ENCODE measurements at places on chromosomes 6 and 20.

DNA sequence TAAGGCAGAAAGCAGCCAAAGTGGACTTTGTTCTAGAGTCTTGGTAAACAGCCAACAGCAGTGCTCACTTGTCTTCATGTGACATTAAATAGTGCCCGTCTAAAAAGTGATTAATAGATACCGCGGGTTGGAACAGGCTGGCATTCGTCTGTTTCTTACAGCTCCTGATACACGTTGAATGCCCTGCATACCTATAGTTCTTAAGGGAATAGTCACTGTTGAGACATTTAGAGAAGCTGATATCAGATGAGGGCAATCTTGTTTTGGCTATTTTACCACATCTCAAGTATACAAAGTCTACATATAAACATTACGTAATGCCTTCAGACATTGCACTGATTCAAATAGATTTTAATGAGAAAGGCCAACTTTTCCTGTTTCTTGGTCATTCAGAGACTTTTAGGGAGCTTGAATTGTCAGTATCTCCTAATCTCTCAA is 374.9 kb upstream of the FLRT3 start:
- DNase-seq = peak; percentile 15
- H3K27me3 ChIP-seq = no peaks in the 10 kb centered on the region
- H3K4me3 ChIP-seq = no peak overlapping the region
- H3K36me3 ChIP-seq = no peaks in the 10 kb centered on the region
- peaks cover 19% of the 10 kb centered on the region for H3K4me1 ChIP-seq

DNA sequence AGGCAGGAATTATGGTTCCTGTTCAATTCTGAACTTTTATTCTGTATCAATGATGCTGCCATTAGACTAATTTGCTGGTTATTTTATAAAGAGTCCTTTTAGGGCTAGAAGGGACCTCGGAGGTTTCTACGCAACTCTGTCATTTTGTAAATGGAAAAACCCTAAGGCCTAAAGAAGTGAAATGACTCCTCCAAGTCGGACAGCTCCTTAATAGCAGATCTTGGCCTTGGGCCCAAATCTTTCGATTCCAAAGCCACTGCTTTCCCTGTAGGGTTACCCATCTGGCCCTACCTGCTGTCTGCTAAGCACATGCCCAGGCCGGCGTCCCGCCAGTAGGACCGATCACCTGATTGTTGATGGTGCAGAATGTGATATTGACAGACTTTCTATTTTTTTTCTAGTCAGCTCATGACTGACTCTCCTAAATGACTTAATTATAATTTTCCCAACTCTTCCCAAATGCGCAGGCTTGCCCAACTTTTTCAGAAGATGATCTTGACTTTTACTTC is 40.2 kb downstream of the PLEKHG1 start:
- H3K36me3 ChIP-seq = peaks cover 5% of the 10 kb centered on the region
- no peaks in the 10 kb centered on the region for H3K27me3 ChIP-seq
- H3K4me1 ChIP-seq = peaks cover 3% of the 10 kb centered on the region
- no peak for DNase-seq
- no peak overlapping the region for H3K27ac ChIP-seq

DNA sequence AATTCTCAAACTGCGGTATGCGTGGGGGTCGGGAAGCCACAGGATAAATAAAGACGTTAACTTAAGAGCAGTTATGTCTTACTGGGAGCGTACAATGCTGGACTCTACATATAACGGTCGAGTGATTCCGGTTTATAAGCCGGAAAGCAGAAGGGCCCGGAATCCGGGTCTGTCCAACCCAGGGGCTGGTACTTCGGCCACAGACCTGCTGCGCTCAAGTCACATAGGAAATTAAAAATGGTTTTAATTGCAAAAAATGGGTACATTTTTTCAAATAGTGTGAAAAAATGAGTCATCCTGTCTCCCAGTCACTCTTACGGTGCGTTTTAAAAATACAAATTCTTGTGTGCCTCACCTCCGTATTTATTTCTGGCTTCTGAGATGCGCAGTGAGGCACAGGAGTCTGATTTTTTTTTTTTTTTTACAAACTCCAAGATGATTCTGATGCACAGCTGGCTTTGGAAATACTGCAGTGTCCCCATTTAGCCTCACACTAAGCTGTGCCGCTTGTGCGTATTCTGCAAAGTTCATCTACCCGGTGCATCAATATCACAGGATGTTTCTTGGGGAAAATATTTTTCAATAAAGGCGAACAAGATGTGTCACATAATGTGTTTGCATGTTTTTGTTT is 1.0 kb downstream of the PCIF1 start:
- H3K36me3 ChIP-seq = peaks cover 30% of the 10 kb centered on the region
- H3K27me3 ChIP-seq = no peaks in the 10 kb centered on the region
- H3K4me1 ChIP-seq = peaks cover 18% of the 10 kb centered on the region
- peak overlapping the region; percentile 66 for H3K4me3 ChIP-seq
- no peak for DNase-seq
- peak overlapping the region; percentile 59 for H3K27ac ChIP-seq

GRCh38 chr20:62824476-62825332 is 7.9 kb downstream of the COL9A3 start:
- no peak for DNase-seq
- no peaks in the 10 kb centered on the region for H3K36me3 ChIP-seq
- peaks cover 14% of the 10 kb centered on the region for H3K27me3 ChIP-seq
- no peak overlapping the region for H3K4me3 ChIP-seq
- H3K27ac ChIP-seq = peak overlapping the region; percentile 4

GRCh38 chr6:66096679-66097078 is 389.7 kb upstream of the EYS start:
- no peaks in the 10 kb centered on the region for H3K4me1 ChIP-seq
- no peak overlapping the region for H3K27ac ChIP-seq
- no peak for DNase-seq
- no peak overlapping the region for H3K4me3 ChIP-seq

DNA sequence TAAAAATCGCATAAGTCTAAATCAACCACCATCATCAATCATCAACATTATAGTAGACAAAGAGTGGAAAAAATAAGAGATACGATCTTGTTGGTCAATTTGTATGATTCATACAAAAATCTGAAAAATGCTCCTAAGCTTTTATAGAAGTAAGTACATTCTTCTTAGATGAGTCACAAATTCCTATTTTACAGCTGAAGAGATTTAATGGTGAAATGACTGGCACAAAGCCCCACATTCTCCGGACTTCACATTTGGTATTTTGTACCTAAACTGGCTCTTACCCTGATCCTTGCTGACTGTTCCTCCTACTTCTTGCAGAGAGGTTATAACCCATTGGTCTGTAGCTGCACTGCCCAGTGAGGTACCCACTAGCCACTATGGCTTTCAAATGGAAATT is 29.9 kb upstream of the PREP start:
- H3K4me1 ChIP-seq = peaks cover 10% of the 10 kb centered on the region
- no peaks in the 10 kb centered on the region for H3K36me3 ChIP-seq
- no peak overlapping the region for H3K4me3 ChIP-seq
- no peaks in the 10 kb centered on the region for H3K27me3 ChIP-seq
- no peak overlapping the region for H3K27ac ChIP-seq

GRCh38 chr6:11433860-11434259 is 103.7 kb upstream of the TMEM170B start:
- no peak overlapping the region for H3K27ac ChIP-seq
- H3K27me3 ChIP-seq = no peaks in the 10 kb centered on the region
- H3K4me3 ChIP-seq = no peak overlapping the region

DNA sequence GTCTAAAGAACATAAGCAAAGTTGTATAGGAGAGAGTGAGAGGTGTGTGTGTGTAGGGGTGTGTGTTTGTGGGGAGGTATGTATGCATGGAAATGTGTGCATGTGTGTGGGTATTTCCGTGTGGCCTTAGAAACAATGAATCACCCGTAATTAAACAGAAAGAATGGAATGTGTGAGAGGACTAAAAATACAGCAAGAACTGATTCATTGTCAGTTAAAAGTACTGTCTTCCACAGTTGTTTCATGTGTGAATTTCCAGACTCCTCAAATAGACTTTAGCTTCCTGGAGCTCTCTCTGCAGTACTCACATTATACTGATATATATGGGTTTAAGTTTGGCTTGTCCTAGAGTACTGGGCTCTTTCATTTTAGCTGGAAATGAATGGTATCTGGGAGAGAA is 145.7 kb downstream of the RIMS1 start:
- H3K27ac ChIP-seq = no peak overlapping the region
- no peaks in the 10 kb centered on the region for H3K36me3 ChIP-seq
- DNase-seq = no peak
- H3K4me1 ChIP-seq = no peaks in the 10 kb centered on the region
- H3K27me3 ChIP-seq = no peaks in the 10 kb centered on the region
- H3K4me3 ChIP-seq = no peak overlapping the region

DNA sequence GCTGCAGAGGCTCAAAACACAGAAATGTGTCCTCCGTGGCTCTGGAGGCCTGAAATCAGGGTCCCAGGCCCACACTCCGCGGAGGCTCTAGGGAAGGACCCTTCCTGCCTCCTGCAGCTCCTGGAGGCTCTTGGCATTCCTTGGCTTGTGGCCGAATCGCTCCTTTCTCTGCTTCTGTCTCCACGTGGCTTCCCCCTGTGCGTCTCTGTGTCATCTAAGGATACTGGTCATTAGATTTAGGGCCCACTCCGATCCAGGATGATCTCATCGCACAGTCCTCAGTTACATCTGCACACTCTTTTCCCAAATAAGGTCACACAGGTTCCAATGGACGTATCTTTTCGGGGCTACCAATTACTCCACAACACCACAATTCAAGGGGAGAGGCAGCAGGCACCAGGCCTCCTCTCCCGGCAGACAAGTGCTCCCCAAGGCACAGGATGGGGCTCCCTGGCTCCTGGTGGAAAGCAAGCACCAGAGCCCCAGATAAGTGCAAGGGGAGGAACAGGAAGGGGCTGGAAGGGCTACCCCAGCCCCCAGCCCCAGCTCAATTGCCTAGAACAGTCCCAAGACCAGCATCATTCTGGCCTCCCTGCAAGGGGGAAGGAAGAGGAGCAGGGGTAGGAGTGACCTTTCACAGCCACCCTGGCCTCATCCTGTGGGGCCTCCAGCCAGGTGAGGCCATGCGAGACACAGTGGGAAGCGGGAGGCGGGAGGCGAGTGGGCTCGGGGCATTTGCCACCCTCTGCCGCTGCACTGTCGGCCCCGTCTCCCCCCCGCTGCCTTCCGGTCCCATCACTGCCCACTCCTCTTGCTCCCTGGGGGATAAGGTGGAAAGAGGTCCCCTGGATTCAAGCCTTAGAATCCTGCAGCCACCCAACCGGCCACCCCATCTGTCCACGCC is 16.3 kb downstream of the NTSR1 start:
- no peak overlapping the region for H3K27ac ChIP-seq
- no peaks in the 10 kb centered on the region for H3K27me3 ChIP-seq
- no peak for DNase-seq
- H3K36me3 ChIP-seq = no peaks in the 10 kb centered on the region

- H3K36me3 ChIP-seq = peaks cover 69% of the 10 kb centered on the region
- H3K4me3 ChIP-seq = no peak overlapping the region
- no peak overlapping the region for H3K27ac ChIP-seq
- H3K4me1 ChIP-seq = no peaks in the 10 kb centered on the region
- DNase-seq = no peak
- no peaks in the 10 kb centered on the region for H3K27me3 ChIP-seq
These were observed 20.1 kb downstream of the NSFL1C start for GRCh38 chr20:1446536-1446935.

- H3K27ac ChIP-seq = no peak overlapping the region
- H3K4me3 ChIP-seq = no peak overlapping the region
- no peaks in the 10 kb centered on the region for H3K36me3 ChIP-seq
- no peak for DNase-seq
These were observed 13.5 kb upstream of the KCNK16 start for GRCh38 chr6:39335780-39336545.

GRCh38 chr20:59526242-59527225 is 77.8 kb upstream of the PHACTR3 start:
- no peak overlapping the region for H3K27ac ChIP-seq
- DNase-seq = no peak
- peaks cover 2% of the 10 kb centered on the region for H3K4me1 ChIP-seq
- H3K4me3 ChIP-seq = no peak overlapping the region
- no peaks in the 10 kb centered on the region for H3K36me3 ChIP-seq

GRCh38 chr6:40573221-40573620 is 13.9 kb downstream of the LRFN2 start:
- H3K36me3 ChIP-seq = no peaks in the 10 kb centered on the region
- DNase-seq = no peak
- no peak overlapping the region for H3K27ac ChIP-seq
- no peaks in the 10 kb centered on the region for H3K27me3 ChIP-seq
- H3K4me1 ChIP-seq = no peaks in the 10 kb centered on the region
- H3K4me3 ChIP-seq = no peak overlapping the region

All from neuronal stem cell (in vitro differentiated cells).